T-helper 2 cell (primary cell): ENCODE measurements at places on chromosomes 12 and 14.

DNA sequence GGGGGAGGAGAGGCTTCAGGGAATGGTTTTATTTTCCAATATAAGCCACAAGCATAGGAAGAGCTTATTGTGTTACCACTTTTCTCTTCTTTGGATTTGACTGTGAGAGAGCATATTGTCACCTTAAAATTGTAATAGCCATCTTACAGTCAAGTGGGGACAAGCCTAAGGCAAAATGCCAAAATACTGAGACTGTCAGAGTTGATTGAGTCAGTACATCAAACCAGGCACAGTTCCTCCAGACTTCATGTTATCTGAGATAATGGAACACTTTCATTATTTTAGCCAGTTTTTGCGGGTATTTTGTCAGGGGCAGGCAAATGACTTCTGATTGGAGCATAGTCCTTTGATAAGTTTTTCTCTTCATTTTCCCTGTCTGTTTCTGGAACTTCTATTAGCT is 19.5 kb upstream of the NUBPL start:
- no peak for DNase-seq

GRCh38 chr12:67430708-67431335 is 161.7 kb downstream of the CAND1 start:
- DNase-seq: no peak

DNA sequence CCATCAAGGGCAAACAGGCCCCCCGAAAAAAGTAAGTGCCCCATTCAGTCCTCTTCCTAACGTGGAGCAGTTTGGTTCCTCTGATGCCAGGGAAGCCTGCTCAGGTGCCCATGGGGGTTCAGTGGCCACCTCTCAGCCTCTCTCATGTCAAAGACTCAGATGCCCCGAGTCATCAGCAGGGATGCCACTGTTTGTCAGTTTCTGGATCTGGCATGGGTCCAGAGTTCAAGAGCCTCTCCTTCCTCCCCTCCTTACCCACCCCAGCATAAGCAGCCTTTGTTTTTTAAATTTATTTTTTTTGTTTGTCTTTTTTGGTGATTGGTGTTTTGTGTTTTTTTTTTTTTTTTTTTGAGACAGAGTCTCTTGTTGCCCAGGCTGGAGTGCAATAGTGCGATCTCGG is 11.3 kb downstream of the KMT5A start:
- no peak for DNase-seq

DNA sequence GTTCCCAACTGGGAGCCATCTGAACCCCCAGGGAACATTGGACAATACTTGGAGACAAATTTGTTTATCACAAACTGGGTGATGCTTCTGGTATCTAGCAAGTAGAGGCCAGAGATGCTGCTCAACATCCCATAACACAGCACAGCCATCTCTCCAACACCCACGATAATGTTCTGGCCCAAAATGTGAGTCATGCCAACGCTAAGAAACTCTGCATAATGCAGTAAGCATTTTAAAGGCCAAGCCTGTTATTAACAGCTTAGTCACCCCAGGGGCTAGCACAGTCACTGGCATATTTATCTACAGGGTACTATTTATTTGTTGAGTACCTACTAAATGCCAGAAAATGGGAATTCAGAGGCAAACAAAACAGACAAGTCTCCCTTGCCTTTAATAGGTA is 873.1 kb upstream of the TMEM132C start:
- no peak for DNase-seq

DNA sequence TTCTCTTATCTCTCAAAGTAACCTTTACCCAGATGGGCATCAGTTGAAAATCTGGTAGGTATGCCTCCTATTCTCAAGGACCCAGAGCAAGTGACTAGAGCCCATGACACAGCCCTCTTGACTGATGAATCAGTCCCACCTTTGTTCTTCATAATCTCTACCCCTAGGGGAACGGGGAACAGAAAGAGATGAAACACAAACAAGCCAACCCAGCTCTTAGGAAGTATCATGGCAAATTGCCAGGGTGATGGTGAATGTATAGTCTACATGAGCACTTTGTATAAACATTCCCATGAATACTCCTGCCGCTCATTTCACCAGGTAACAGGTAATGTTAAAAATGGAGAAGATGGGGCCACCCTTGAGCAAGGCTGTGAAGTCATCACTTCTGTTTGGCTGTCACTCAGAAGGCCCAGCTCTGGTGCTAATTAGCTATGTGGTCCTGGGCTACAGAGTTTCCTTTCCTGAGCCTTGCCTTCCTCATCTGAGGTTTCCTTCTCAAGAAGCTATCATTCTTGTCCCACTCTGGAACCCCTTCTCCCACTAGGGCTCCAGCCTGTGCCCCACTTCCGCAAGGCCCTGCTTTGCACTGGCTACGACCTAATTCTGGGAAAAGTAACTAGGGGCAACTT is 161.7 kb downstream of the ANO2 start:
- no peak for DNase-seq

GRCh38 chr14:60212503-60213371 is 36.3 kb upstream of the PPM1A start:
- DNase-seq: no peak

- DNase-seq: no peak
Measured at GRCh38 chr14:70640938-70641547, 673 bp upstream of the TTC9 start.
